ENCODE measurements at places on chromosomes 7 and 10.

GRCh38 chr7:32102432-32102873, 32.2 kb upstream of the PDE1C start:
- no peak for DNase-seq

- DNase-seq, result no peak
Measured at GRCh38 chr7:131604841-131605279, 48.4 kb upstream of the PODXL start.

GRCh38 chr10:48332166-48332870, 25.8 kb downstream of the MAPK8 start:
- DNase-seq, result no peak

DNA sequence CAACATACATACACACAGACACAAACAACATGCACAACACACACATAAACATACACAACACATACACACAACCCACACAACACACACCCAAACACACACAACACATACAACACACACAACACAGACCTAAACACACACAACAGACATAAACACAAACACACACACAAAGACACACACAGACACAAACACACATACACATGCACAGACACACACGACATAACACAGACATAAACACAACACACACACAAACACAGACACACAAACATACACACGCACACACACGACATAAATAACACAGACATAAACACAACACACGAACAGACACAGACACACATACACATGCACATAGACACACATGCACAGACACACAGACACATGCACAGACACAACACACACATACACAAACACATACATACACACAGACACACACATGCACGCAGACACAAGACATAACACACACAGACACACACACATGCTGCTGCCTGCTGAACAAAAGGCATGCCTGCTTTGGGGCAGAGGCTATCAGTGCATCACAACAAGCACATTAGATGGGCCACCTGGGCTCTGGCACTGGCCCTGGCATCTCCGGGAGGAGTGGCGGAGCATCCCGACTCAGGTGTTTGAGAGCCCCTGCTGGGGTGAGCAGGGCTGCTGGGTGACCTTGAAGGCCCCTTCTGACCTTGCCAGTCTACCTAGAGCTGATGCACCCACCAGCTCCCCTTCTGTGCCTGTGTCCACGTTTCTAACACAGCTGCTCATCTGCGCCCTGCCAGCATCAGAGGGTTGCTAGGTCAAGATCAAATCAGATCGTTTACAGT, 5.3 kb downstream of the LRCH4 start:
- no peak for DNase-seq

DNA sequence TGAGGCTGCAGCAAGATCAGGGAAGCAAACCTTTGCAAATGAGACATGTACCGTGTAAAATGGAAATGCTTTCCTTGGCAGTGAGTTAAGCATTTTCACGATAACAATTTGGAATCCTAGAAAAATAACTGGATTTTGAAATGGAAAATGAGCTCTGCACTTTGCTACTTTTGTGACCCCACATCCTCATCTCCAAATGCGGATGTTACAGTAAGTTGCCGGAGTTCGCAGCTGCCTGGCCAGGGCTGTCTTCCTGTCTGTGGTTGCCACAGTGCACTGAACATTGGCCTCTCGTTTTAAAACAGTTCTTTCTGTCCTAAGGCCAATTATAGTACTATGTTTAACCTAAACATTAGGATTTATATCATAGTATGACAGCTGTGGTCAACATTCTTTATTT, 136.2 kb upstream of the FZD8 start:
- no peak for DNase-seq

- peak; percentile 14 for DNase-seq
Measured at GRCh38 chr10:83605783-83606630, 533.3 kb upstream of the GHITM start.

DNA sequence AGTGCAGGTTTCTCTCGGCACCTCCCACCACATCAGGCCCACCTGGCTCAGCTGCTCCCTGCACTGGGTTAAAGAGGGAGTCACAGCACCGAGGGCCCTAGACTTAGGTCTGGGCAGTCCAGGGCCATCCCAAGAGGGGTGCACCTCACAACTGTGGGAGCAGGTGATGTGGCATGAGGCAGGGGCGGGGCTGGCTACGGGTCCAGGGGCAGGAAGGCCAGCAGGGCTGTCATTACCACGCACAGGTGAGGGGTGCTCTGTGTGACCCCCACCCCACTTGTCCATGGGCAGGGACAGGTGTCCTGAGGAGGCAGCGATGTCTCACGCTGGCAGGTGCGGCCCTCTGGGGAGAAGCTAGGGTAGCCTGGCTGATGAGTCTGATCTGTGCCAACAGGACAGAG, 40.5 kb upstream of the DPYSL4 start:
- no peak for DNase-seq

DNA sequence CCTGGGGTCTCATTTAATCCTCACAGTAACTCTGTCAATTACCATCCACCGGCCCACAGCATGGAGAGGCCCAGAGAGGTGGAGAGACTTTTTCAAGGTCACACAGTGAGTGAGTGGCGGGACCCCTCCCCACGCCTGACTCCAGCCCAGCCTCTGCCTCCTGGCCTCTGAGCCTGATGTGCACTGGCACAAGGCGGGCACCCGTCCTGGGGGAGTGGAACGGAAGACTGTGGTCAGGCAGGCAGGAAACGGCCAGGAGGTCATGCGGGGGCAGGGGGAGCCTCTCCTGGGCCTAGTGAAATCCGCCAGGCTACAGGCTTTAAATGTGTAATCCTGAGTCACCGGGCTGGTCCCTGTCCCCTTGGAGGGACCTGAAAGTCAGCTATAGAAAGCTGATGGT, 32.2 kb downstream of the ZCCHC24 start:
- peak; percentile 32 for DNase-seq

GRCh38 chr10:3060481-3060889, 6.9 kb upstream of the PFKP start:
- no peak for DNase-seq

DNA sequence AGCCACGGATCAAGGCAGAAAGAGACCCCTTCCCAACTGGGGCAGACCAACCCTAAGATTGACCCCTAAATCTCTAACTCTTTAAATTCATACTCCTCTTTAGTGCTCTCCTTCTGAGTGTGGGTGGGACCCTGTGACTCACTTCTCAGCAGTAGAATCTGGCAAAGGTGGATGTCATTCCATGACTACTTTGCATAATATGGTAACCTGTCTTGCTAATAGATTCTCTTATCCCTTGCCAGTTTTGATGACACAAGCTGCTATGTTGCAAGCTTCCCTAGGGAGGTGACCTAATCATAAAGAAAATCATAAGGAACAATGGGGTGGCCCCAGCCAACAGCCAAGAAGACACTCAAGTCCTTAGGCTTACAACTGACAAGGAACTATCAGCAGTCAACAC, 155.4 kb upstream of the VWC2 start:
- no peak for DNase-seq

DNA sequence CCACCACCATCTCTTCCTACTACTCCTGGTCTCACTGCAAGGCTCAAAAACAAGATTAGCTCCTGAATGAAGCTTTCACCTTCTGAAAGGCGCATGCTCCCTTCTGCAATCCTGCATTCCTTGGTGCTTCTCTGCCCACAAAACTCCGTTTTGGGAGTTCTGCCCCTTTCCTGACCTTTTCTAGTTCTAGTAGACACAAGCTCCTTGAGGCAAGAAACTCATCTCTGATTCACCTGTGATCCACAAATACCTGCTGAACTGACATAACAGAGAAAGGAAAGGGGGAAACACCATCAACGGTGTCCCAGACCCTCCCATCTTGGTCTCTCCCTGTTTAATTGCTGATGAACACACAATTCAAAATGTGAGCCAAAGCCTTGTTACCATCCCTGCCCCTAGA, 64.0 kb upstream of the EGR2 start:
- DNase-seq, result no peak

DNA sequence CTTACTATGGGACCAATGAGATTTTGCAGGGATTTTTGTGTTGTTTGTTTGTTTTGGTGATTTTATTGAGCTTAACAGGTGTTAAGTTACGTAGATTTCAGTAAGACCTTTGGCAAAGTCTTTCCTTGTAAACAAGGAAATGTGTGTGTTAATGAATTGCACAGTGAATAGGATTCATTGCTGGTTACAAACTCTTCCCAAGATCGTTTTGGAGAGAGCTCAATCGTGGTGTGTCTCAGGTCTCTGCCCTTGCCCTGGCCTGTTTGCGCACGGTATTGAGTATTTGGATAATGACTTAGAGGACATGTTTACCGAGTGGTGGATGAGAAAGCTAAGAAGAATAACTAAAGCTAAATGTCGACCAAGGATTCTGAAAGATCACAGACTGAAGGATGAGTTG, 41.9 kb downstream of the PRPF18 start:
- DNase-seq, result no peak

DNA sequence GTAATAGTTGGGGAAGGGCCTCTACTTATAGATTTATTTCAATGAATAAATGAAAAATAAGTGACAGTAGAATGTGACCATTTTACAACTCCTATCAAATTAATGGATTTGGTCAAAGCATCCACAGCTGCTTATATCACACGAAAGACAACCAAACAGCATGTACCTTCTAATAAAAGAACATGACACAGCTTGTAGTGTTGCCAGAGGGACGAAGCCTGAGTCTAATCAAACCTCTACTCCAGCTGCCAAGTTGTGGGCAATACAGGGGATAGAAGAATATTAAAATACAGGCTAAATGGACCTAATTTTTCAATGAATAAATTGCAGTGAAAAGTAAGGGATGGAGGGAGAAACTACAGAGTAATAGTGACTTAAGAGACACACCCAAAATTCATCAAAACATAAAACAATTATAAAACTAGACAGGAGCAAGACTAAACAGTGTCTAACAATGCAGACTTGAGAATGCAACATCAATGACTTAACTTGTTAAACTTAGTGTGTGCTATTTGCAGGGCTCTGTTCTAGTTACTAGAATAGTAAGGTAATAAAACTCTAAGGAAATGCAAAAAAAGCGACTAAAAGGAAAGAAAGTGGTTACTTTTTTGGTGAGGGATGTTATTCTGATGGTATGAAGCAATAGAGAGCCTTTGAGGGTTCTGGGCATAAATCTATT, 853.8 kb downstream of the GRM8 start:
- DNase-seq, result no peak

DNA sequence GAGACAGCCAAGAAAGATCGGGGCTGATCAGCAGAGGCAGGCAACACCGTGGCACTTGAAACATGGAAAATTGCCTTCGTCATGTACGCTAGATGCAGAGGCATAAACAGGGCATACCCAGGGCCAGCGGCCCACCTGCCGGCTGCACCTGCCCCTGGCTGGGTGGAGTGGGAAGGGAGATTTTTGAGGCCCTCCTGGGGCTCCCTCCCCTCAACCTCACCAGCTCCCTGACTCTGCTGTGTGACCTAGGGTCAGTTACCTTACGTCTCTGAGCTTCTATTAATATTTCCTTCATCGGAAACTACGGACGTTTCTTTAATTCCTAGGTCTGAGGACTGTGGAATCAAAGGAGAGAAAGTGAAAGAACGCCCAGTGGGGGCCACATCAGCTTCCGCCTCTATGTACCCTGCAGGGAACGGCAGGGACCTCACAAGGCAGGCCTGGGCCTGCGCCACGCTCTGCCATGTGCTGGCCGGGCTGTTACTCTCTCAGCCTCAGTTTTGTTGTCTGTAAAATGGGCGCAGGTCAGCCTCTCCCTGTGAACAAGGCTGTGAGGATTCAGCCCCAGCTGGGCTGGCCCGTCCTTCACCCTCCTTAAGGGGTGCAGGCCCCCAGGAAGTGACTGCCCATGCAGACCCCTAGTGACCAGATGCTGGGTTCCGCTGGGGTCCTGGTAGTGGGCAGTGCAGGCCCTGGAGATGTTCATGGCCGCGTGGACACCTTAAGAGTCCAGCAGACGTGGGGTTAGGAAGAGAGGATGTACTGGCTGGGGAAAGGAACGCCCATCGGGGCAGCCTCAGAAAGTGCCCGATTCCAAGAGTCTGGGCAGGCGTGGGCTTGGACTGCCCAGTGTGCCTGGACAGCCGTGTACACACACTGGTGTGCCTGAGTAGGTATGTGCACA, 22.7 kb downstream of the ELFN1 start:
- DNase-seq, result no peak

DNA sequence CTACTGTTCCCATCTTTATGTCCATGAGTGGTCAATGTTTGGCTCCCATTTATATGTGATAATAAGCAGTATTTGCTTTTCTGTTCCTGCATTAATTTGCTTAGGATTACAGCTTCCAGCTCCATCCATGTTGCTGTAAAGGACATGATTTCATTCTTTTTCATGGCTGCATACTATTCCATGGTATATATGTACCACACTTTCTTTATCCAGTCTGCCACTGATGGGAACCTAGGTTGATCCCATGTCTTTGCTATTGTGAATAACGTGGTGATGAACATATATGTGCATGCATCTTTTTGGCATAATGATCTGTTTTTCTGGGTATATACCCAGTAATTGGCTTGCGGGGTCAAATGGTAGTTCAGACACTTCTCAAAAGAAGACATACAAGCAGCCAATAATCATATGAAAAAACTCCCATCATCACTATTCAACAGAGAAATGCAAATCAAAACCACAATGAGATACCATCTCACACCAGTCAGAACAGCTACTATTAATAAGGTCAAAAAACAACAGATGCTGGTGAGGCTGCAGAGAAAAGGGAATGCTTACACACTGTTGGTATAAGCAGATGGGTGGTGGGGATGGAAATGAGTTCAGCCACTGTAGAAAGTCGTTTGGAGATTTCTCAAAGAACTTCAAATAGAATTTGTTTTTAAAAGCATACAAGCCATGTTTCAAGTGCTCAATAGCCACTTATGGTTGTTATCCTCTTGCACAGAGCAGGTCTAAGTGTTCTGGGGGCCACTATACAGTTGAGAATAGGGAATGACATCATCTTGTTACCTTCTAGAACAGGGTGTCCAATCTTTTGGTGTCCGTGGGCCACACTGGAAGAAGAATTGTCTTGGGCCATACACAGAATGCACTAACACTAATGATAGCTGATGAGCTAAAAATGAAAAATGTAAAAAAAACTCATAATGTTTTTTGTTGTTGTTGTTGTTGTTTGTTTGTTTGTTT, 23.2 kb upstream of the SDK1 start:
- no peak for DNase-seq

DNA sequence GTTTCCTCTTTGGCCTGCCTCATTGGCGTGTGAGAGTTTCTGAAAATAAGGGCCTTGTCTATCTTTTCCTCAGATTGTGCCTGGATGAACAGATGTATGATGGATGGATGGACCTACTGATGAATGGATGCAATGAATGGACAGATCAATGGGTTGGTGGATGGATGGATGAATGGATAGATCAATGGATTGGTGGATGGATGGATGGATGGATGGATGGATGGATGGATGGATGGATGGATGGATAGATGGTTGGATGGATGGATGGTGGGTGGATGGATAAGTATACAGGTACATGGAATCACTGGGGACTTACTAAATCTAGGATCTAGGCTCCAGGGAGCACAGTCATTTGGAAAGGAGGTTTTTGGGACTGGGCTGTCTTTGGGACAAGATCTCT, 331.9 kb downstream of the GRID1 start:
- DNase-seq, result no peak

DNA sequence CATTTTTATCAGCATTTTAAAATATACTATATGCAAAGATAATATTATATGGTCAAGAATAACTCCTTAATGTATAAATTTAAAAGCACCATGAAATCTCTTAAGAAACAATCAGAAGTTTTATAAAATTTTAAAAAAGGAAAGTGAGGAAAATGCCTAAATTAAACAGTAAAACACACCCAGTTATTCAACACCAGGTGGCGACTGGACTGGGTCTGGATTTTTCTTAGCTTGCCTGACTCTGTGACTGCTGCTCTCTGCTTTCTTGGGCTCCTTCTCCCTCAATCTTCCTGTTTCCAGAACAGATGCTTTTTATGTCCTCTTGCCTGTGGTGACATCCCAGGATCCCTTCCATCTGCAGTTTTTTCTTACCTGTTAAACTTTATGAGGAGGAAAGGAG, 200.3 kb downstream of the BICC1 start:
- DNase-seq, result no peak
